GF-D8 (cell line): ENCODE measurements at places on chromosomes 6 and 20.

GRCh38 chr6:93419304-93420162, at the start of gene EPHA7:
EPHA7 (minus strand) TSS chr6:93419559; CDS start chr6:93419341, 218 bp downstream.
- no peak for DNase-seq

DNA sequence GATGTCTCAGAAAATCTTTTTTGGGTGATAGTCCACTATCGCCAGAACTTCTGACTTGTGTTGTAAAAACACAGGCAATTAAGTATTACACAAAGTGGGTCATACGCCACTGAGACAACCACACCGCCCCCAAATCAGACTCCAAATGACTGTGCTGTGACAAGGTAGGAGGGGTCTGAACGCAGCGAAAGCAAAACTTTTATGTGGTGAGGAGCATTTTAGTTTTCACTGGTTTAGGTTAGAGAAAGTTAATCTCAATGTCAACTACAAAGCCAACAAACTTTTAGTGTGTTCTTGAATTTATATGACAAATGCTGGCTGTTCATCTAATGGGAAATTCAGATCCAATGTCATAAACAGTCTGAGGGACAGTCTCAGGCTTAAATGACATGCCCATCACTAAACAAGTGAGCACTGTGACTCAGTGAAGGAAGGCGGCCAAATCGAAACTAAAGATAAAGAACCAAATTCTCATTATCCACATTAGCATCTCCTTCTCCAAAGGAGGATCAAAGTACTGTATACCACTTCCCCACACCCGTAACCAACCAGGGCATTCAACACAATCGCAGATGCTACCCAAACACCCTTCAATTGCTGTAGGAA, 186.7 kb downstream of the GJA10 start:
- no peak for DNase-seq

GRCh38 chr6:41584668-41585205, 38.6 kb downstream of the FOXP4 start:
- no peak for DNase-seq

- DNase-seq = no peak
Measured at GRCh38 chr6:26104457-26105108, 17.4 kb downstream of the HFE start.

- DNase-seq = no peak
Measured at GRCh38 chr6:45566882-45567281, 189.1 kb upstream of the SUPT3H start.

DNA sequence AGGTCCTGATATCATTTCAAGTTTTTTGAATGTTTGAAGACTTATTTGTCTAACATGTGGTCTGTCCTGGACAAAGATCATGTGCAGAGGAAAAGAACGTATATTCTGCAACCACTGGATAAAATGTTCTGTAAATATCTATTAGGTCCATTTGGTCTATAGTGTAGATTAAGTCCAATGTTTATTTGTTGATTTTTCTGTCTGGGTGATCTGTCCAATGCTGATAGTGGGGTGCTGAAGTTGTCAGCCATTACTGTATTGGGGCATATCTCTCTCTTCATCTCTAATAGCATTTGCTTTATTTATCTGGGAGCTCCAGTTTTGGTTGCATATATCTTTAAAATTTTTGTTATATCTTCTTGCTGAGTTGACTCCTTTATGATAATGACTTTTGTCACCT, 258.4 kb upstream of the CITED2 start:
- no peak for DNase-seq

GRCh38 chr6:154473324-154473723, 37.2 kb downstream of the CNKSR3 start:
- no peak for DNase-seq

DNA sequence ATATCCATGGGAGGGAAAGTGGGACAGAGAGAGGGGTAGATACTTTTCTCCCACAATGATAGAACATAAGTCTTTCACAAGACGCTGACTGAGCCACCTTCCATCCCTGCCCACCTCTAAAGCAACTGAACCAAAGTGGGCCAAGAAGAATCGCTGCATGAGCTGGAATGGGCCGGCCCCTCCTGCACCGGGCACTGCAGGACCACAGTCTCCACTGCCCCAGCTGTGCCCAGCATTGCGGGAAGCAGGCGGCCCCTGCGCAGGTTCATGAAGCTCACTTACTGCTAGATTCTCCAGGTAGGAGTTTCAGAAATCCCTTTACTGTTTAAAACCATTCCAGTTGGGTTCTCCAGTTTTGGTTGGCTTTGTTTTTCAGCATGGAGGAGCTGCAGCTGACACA, 32.0 kb upstream of the CST7 start:
- DNase-seq = no peak

GRCh38 chr6:2403546-2403945, 158.1 kb upstream of the GMDS start:
- no peak for DNase-seq

GRCh38 chr20:32494483-32495216, 90.5 kb downstream of the NOL4L start:
- no peak for DNase-seq

DNA sequence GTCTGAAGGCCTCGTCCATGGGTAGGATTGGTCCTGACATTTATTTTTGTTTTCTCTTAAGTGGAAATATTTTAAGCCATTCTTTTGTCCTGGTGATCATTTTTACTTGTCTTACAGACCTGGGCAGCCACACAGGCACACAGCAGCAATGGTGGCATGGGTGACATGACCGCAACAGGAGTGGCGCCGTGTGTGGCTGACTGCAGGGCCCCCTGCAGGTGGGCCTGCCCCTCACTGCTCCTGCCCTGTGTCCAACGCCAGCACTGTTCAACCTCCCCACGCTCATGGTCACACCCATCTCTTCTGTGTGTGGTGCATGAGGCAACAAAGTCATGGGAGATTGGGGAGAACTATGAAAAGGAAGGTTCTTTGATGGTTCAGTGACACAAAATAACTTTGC, 151.9 kb downstream of the MYLK4 start:
- no peak for DNase-seq

- DNase-seq = no peak
Measured at GRCh38 chr20:2341336-2341735, 39.4 kb upstream of the TGM6 start.

DNA sequence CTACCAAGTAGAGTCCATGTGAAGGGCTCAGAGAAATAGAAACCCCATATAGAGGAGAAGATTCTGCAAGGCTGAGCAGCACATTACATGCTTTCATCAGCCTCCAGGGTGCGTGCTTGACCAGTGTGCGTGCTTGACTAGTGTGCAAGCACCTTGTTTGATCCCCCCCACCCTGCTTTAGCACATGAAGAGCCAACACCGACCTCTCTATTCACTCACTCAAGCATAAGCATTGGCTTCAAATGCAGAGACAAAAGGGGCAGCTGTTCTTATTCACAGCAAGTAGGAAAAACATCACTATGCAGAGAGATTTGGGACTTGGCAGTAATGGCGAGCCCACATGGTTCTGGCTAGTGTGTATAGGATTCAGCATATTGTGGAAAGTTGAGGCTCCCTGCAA, 278.7 kb upstream of the RNF217 start:
- no peak for DNase-seq

GRCh38 chr20:52484438-52484837, 292.9 kb upstream of the ZFP64 start:
- no peak for DNase-seq

DNA sequence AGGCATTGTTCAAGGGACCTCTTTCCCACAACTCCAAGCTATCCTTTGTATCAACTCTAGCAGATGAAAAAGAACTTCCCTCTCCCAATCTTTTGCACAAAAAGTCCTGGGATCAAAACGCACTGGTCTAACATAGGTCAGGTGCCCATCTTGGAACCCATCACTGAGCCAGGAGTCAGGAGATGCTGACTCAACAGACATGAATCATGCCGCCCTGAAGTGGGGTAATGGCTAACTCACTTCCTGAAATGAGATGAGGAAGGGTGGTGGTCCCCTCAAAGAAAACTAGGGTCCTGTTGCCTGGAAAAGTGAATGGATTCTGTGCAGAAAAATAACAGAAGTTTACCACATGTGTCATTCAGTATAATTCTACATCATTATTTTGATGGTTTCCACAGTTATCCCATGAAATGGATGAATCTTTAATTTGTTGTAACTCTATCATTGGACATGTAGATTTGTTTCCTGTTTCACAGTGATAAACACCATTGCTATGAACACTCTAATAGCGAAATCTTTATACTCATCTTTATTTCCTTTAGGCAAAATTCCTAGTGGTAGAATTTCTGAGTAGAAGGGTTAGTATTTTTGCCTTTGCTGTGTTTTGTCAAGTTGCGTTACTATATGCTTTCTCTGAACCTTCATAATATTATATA, 151.3 kb downstream of the SLC16A10 start:
- no peak for DNase-seq

DNA sequence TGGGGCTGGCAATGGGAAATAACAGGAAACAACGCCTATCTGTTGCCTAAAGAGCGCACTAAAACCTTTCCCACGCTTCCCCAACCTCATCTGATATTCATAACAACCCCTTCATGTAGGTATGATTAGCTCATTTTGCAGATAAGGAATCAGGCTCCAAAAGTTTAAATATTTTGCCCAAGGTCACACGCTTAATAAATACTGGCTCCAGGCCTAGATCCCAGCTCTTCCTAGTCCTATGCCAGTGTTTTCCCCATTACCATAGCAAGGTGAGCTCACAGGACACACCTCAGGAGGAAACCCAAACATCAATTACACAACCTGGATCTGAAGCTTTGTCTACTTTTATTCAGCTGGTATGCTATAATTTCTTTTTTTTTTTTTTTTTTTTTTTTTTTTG, 19.6 kb downstream of the MBOAT1 start:
- no peak for DNase-seq

GRCh38 chr6:63910863-63911551, 275.4 kb downstream of the PHF3 start:
- no peak for DNase-seq

GRCh38 chr6:4516206-4516605, 260.0 kb upstream of the CDYL start:
- DNase-seq = no peak

GRCh38 chr6:23587582-23587981, 538.4 kb upstream of the NRSN1 start:
- DNase-seq = no peak

DNA sequence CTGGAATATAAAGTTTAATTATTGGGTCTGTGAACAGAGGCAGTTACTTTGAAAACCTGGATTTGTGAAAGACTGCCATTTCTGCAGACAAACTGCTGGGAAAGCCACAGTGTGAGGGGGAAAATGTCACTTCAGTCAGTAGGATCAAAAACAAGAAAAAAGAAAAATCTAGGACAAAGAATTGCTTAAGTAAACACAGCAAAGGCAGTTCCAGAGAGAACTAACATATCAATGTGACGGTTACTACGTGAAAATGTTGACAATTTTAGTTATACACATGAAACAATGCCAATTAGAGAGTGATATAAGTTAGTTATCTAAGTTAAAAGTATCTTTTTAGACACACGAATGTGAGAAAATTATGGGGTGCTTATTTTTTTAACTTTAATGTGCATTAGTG, 270.4 kb upstream of the RUNX2 start:
- DNase-seq = no peak

DNA sequence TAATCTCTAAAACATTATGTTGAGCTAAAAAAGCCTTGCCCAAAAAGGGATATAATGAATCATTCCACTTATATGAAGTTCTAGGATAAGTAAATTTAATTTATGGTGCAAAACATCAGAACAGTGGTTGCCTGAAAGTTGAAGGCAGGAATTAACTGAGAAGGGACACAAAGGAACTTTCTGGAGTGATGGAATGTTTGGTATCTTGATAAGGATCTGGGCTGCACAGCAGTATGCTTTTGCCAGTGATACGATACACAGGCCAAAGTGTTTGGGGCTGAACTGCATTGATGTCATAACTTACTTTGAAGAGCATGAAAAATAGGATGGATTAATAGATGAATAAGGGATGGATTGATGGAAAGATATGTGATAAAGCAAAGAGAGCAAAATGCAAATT, 146.1 kb upstream of the LRFN2 start:
- no peak for DNase-seq

DNA sequence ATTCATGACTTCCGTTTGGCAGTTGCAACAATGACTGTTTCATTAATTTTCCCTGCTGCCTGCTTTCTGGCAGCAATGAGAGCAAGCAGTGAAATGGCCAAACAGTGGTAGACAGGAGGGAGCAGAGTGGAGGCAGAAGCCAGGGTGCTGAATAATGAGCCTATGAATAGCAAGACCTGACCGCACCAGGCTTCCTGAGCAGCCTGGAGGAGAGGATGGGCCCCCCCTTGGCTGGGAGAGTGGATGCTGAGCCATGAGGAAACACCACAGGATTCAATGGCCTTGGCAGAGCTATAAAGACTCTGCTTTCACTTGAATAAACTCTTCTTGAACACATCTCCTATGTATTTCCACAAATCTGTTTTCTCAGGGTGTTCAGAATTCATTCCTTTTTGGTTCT, 68.1 kb upstream of the SNRPB2 start:
- no peak for DNase-seq

- DNase-seq = no peak
Measured at GRCh38 chr20:63482021-63482587, 9.6 kb upstream of the KCNQ2 start.

DNA sequence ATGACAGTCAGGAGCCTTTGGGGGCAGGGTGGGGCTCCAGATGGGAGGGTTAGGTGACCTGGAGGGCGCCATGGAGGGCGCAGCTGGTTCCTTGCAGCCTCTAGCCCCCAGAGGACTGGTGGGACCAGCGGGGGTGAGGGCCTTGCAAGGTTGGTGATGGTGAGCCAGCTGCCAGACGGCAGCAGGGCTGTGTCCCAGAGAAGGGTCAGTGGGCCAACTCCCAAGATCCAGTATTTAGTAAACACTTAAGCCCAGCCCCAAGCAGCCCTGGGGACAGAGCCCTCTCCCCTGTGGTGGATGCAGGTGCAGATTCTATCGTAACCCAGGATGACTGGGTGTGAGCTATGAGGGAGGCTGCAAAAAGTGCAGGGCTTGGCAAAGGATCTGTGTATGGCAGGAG, 201.5 kb upstream of the RNF24 start:
- DNase-seq = no peak

DNA sequence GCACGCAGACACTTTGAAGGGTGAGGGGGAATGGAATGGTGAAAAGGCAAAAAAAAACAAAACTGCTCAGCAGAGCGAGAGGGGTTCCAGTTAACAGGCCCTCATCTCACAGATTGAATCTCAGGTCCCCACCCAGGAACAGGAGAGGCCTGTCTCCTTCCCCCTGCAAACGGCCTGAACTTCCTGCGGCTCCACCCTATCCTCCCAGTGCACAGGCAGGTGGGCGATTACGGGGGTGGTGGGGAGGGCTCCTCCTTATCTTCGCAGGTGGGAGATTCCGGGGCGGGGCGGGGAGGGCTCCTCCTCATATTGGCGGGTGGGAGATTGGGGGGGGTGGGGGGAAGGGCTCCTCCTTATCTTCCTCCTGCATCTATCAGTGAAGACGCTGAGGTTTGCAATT, 129.0 kb downstream of the SOX4 start:
- no peak for DNase-seq

GRCh38 chr20:56925082-56925830, 296.1 kb downstream of the TFAP2C start:
- DNase-seq = no peak

- no peak for DNase-seq
Measured at GRCh38 chr6:157830354-157831017, 7.4 kb downstream of the SNX9 start.

- no peak for DNase-seq
Measured at GRCh38 chr6:97195117-97195516, 87.9 kb downstream of the MMS22L start.
